ENCODE measurements at places on chromosomes 7 and 10.

DNA sequence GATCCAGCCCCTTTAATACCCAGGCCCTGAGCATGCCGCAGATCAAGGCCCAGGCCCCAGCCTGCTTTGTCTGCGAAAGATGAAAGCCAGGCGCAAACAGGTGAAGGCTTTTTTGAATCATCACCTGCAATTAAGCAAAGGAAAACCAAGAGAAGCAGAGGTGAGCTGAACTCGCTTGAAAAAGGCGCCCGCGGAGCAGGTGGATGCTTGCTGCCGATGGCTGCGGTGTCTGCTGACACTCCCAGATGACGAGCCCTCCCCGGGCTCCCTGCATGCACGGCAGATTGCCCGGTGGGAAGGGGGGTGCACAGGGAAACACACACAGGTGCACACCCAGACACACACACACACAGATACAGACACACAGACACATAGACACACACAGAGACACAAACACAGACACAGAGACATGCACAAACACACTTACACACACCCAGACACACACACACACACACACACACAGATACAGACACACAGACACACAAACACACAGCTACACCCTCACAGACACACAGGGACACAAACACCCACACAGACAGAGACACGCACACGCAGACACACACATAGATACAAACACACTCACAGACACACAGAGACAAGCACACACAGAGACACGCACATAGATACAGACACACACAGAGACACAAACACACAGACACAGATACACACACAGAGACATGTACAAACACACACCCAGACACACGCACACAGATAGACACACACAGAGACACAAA, 142.6 kb upstream of the RNF32 start:
- DNase-seq: no peak

GRCh38 chr7:81402227-81402626, 367.6 kb downstream of the HGF start:
- DNase-seq: no peak

- no peak for DNase-seq
These were observed at the start of gene FAM180A for GRCh38 chr7:135748770-135749169. TSS of gene FAM180A (minus strand) at chr7:135748813. CDS start at chr7:135748580, 233 bp downstream.

- no peak for DNase-seq
These were observed 882 bp upstream of the GAL3ST4 start for GRCh38 chr7:100169147-100169850.

DNA sequence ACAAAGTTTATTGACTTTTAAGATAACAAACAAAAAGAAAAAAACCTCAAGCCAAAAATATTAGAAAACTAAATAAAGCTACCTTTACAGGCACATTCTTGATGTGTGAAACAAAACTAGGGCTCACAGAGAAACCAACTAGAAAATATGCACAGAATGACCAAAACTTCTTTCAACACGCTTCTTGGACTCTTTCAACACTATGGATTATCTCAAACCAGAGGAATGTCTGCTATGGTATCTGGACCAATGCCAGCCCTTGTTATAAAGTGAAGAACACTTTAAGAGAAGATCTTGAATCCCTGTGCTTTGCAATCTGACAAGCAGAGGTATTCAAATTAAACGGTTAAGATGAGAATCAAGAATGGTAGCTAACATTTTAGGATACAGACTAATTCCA, 76.6 kb downstream of the DNAJC1 start:
- DNase-seq: no peak
